ENCODE measurements at places on chromosomes 12 and 14. TPM values are rescaled to one million over a fixed set of nuclear protein-coding genes. Genes with fewer than 3 reads are reported as not detected.

COPZ1 gene
- total RNA-seq = 139 TPM

KRT75 gene
- total RNA-seq = not detected

KRT6A gene
- total RNA-seq = not detected

TTC6 gene
- total RNA-seq = 0.36 TPM

- DNase-seq = no peak
These were observed 31.9 kb upstream of the RASSF8 start for GRCh38 chr12:25926536-25926935.

GRCh38 chr14:88808359-88808758 is 15.6 kb upstream of the EML5 start:
- DNase-seq = no peak

- peak; percentile 53 for DNase-seq
These were observed 198.6 kb downstream of the ESR2 start for GRCh38 chr14:64095620-64096019.

GRCh38 chr14:96792591-96792990 is 4.6 kb upstream of the VRK1 start:
- DNase-seq = no peak
